ENCODE measurements at places on chromosomes 6 and 20. TPM values are rescaled to one million over a fixed set of nuclear protein-coding genes. Genes with fewer than 3 reads are reported as not detected.

GRCh38 chr20:24422091-24422760, 47.2 kb upstream of the SYNDIG1 start:
- H3K27me3 ChIP-seq: no peaks in the 10 kb centered on the region
- H3K4me3 ChIP-seq: no peak overlapping the region
- no peaks in the 10 kb centered on the region for H3K36me3 ChIP-seq
- DNase-seq: no peak
- H3K27ac ChIP-seq: no peak overlapping the region
- no peaks in the 10 kb centered on the region for H3K4me1 ChIP-seq

Gene BFSP1
- total RNA-seq: 4.8 TPM

GRCh38 chr20:62805155-62805710, 598 bp downstream of the OGFR start:
- peaks cover 11% of the 10 kb centered on the region for H3K27me3 ChIP-seq
- H3K36me3 ChIP-seq: peaks cover 6% of the 10 kb centered on the region
- peak overlapping the region; percentile 74 for H3K4me3 ChIP-seq
- DNase-seq: no peak

Gene PERP
- 68.3 TPM for total RNA-seq

DNA sequence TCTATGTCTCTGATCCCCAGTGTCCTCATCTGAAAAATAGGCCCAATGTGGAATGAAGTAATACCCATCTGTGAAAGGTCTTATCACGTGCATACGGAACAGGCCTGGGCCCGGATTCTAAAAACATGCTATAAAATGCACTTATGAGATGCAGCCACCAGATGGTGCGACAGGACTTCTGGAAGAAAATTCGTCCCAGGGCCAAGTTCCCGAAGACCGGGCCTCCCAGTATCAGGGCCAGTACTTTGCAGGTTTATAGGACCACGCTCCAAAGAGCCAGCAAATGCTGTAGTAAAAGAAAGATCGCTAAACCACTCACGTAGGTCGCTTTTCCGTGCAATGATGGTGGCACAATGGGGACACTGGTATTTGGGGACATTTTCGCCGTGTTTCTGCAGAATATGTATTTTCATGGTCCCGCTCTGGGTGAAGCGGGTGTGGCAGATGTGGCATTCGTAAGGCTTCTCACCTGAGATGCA, 10.6 kb downstream of the CTCFL start:
- H3K4me1 ChIP-seq: no peaks in the 10 kb centered on the region
- peaks cover 23% of the 10 kb centered on the region for H3K27me3 ChIP-seq
- DNase-seq: peak; percentile 37
- no peaks in the 10 kb centered on the region for H3K36me3 ChIP-seq

Gene ECI2
- 71.8 TPM for total RNA-seq

DNA sequence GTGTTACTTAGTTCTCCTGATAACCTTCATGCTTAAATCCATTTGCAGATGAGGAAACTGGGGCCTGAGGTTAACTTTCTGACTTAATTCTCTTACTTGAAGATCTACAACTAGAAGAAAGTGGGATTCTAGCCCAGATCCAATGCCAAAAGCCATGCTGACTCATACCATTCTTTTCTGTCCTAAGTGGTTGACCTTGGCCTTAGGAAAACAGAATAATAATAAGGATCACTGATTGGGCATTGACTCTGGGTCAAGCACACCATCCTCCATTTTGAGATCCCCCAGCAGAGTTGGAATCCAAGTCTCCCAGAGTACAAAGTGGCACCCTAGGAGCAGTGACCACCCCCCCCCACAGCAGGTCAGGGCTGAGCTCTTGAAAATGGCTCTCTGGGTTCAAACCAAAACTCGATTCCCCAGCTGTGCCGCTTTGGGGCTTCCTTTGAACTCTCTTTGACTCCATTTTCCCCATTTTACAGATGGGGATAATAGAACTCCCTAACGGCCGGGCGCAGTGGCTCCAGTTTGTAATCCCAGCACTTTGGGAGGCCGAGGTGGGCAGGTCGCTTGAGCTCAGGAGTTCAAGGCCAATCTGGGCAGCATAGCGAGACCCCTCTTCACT, 12.8 kb upstream of the ZNF217 start:
- DNase-seq: no peak
- no peak overlapping the region for H3K4me3 ChIP-seq
- H3K27me3 ChIP-seq: no peaks in the 10 kb centered on the region
- H3K36me3 ChIP-seq: no peaks in the 10 kb centered on the region
- H3K27ac ChIP-seq: no peak overlapping the region

DNA sequence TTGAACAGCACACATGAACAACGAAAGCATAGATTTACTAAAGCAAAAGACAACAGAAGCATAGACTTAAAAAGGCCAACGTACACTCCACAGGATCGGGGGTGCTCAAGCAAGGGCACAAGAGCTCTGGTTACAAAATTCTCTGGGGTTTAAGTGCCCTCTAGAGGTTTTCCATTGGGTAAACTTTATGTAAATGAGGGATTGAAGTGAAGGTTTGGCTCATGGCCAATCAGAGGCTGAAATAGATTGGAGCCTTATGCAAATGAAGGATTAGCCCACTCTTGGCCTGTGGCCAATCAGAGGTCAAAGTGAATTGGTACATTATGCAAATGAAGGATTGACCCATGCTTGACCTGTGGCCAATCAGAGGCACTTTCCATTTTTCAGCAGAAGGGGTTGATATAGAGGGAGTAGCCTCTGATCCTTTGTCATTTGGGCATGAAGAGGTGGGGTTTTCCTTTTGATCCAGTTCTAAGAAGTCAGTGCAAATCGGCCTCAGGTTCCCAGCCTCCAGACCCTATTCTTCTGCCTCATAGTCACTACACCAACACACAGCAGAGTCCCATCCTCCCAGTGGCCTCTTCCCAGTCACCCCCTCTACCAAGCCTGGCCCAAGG, 244.9 kb downstream of the THBS2 start:
- H3K27me3 ChIP-seq: no peaks in the 10 kb centered on the region
- H3K36me3 ChIP-seq: no peaks in the 10 kb centered on the region
- peaks cover 2% of the 10 kb centered on the region for H3K4me1 ChIP-seq

Gene ROS1
- 0.22 TPM for total RNA-seq

GRCh38 chr20:21534453-21534852, 20.6 kb upstream of the NKX2-2 start:
- H3K4me3 ChIP-seq: no peak overlapping the region
- peaks cover 11% of the 10 kb centered on the region for H3K4me1 ChIP-seq
- peaks cover 25% of the 10 kb centered on the region for H3K27me3 ChIP-seq
- H3K27ac ChIP-seq: peak overlapping the region; percentile 19
- no peaks in the 10 kb centered on the region for H3K36me3 ChIP-seq

DNA sequence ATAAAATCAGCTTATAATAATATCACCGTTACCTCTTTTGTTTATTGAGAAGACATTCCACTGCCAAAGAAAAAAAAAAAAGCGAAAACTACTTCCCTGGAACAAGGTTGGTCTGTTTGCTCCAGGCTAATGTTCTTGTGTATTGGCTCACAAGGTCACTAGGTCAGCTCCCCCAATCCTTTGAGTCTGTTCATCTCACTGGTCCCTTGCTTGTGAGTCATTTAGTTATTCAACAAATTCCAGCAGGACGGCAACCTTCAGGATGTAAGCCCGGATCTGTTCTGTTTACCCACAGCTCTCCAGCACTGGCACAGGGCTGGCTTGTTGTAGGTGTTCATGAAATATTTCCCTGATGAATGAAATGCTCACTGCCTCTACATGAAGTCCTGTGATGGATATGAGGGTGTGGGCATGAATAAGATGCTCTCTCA, 3.3 kb downstream of the ARHGAP40 start:
- no peak for DNase-seq
- no peak overlapping the region for H3K4me3 ChIP-seq
- H3K27me3 ChIP-seq: peaks cover 62% of the 10 kb centered on the region

- peak overlapping the region; percentile 30 for H3K27ac ChIP-seq
- H3K4me1 ChIP-seq: peaks cover 50% of the 10 kb centered on the region
- H3K36me3 ChIP-seq: peaks cover 19% of the 10 kb centered on the region
- H3K27me3 ChIP-seq: no peaks in the 10 kb centered on the region
- no peak overlapping the region for H3K4me3 ChIP-seq
These were observed 42.1 kb downstream of the TRAF3IP2 start for GRCh38 chr6:111563581-111563980.

Gene TOX2
- total RNA-seq: 2.5 TPM

DNA sequence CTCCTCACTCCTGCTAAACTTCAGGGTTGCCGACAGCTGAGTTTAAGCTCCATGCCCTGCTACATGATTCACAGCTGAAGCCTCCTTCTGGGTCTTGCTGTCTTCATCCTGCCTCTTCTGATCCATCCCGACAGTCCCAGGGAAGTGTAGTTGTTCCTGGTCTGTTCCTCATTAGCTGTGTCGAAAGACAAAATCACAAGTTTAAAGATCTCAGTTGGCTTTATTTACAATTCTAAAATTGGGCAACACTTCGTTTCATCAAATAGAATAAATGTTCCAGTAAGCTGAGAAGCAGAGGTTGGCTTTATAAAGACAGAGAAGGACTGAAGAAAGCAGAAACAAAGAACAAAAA, 4.1 kb upstream of the SLC2A10 start:
- H3K27ac ChIP-seq: no peak overlapping the region
- peaks cover 15% of the 10 kb centered on the region for H3K4me1 ChIP-seq
- no peak for DNase-seq
- H3K27me3 ChIP-seq: peaks cover 3% of the 10 kb centered on the region
- H3K36me3 ChIP-seq: no peaks in the 10 kb centered on the region
